Naive thymus-derived CD8-positive, alpha-beta T cell (primary cell): ENCODE measurements at places on chromosomes 4 and X.

DNA sequence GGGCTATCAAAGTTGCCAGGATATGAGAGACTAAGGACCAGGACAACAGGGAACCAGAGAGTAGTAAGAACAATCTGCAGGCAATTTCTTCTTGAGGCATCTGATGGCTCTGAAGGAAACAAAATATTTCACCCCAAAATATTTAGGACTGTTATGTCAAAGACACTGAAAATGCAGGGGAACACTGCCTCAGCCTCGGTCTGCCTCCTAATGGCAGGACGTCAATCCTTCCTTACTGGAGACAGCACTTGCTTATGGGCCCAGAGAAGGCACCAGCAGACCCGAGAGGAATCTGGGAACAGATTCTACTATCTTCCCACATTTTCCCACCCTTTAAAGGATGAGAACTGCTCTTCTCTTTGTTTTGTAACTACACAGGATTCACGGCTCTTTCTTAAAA, 23.3 kb downstream of the RNF150 start:
- H3K27me3 ChIP-seq = peaks cover 14% of the 10 kb centered on the region
- no peaks in the 10 kb centered on the region for H3K4me1 ChIP-seq
- no peak overlapping the region for H3K4me3 ChIP-seq
- no peak for DNase-seq

- peaks cover 8% of the 10 kb centered on the region for H3K4me1 ChIP-seq
- H3K4me3 ChIP-seq = no peak overlapping the region
- DNase-seq = no peak
- peaks cover 17% of the 10 kb centered on the region for H3K36me3 ChIP-seq
These were observed 144.8 kb downstream of the FRYL start for GRCh38 chr4:48635310-48635709.

- no peaks in the 10 kb centered on the region for H3K4me1 ChIP-seq
- no peak overlapping the region for H3K27ac ChIP-seq
- H3K36me3 ChIP-seq = no peaks in the 10 kb centered on the region
- no peak for DNase-seq
- H3K4me3 ChIP-seq = no peak overlapping the region
These were observed 22.9 kb downstream of the FAT1 start for GRCh38 chr4:186700746-186701145.

DNA sequence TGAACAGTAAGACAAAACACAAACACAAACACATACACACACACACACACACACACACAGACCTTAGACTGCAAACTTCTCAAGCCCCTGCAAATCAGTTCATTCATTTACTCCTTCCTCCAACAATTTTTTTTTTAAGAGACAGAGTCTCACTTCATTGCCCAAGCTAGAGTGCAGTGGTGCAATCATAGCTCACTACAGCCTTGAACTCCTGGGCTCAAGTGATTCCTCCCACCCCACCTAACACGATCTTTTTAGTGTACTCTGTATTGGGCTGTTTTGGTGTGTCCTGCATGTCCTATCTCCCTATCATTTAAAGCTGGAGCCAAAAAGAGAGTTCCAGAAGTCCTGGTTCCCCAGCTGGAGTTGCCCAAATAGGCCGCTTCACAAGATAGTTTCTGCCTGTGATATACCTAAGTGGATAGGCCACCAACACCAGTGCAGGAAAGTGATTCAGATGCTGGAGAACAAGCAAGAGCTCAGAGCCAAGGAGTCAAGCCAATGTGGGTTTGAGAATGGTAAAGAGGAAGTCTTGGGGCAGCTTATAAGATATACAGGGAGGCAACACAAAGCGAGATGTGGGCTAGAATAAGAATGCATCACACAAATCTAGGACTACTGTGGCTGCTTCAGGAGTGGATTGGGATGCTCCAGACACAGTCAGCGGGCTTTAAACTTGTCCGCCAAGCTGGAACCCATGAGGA, 85.4 kb upstream of the RAPGEF2 start:
- no peak overlapping the region for H3K27ac ChIP-seq
- H3K4me3 ChIP-seq = no peak overlapping the region
- DNase-seq = no peak

GRCh38 chr4:1012034-1012739, 761 bp downstream of the FGFRL1 start:
- DNase-seq = no peak
- H3K36me3 ChIP-seq = peaks cover 1% of the 10 kb centered on the region
- H3K4me1 ChIP-seq = peaks cover 9% of the 10 kb centered on the region
- peaks cover 18% of the 10 kb centered on the region for H3K27me3 ChIP-seq
- no peak overlapping the region for H3K27ac ChIP-seq

DNA sequence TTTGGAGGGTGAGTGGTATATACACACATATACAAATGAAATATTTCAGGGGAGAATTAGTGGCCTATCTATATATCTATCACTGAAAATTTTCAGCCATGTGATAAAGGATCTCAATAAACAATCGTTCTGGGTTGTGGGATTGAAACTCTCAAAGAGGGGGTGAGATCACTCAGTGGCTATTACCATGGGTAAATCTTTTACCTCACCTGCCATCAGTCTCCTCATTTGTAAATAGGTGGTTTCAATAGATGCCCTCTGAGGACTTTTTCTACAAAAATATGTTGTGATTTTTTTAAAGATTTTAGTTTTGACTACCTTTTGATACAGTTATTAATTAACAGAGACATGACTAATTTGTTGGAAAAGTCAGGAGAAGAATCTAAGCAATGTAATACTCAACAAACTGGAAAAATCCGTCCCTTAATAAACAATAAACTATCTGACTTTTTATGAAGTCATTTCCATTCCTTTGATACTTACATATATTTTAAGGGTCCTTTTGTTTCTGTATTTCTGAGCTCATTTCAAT, 192.8 kb downstream of the MAD2L1 start:
- DNase-seq = no peak
- no peak overlapping the region for H3K4me3 ChIP-seq
- H3K36me3 ChIP-seq = no peaks in the 10 kb centered on the region
- no peak overlapping the region for H3K27ac ChIP-seq
- no peaks in the 10 kb centered on the region for H3K27me3 ChIP-seq

GRCh38 chrX:117532339-117532738, 584.3 kb downstream of the KLHL13 start:
- no peaks in the 10 kb centered on the region for H3K4me1 ChIP-seq
- DNase-seq = no peak
- no peaks in the 10 kb centered on the region for H3K27me3 ChIP-seq
- H3K36me3 ChIP-seq = no peaks in the 10 kb centered on the region

GRCh38 chr4:94038195-94038594, 169.5 kb upstream of the SMARCAD1 start:
- DNase-seq = no peak
- no peak overlapping the region for H3K4me3 ChIP-seq
- no peaks in the 10 kb centered on the region for H3K36me3 ChIP-seq
- H3K27me3 ChIP-seq = no peaks in the 10 kb centered on the region
- H3K4me1 ChIP-seq = no peaks in the 10 kb centered on the region

GRCh38 chr4:15712214-15712613, 9.3 kb downstream of the BST1 start:
- no peak overlapping the region for H3K4me3 ChIP-seq
- H3K4me1 ChIP-seq = no peaks in the 10 kb centered on the region
- no peak for DNase-seq
- H3K36me3 ChIP-seq = no peaks in the 10 kb centered on the region
- H3K27me3 ChIP-seq = no peaks in the 10 kb centered on the region

DNA sequence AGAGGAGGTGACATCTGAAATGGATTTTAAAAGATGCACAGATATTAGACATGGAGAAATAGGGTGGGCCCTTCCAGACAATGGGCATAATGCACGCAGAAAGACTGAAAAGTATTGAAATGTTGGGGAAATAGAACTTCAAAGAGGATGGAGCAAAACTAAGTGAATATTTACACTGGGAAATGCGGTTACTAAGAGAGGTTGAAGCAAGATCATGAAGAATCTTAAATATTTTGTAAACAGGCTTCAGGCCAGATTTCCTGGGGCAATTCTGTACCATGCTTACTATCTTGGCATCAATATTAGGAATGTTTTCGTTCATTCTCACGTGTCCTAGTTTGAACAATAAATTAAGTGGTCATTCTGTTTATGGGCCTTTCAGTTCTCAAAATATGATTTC, 216.3 kb downstream of the ADAMTS3 start:
- H3K36me3 ChIP-seq = no peaks in the 10 kb centered on the region
- H3K4me1 ChIP-seq = no peaks in the 10 kb centered on the region
- H3K4me3 ChIP-seq = no peak overlapping the region
- no peak overlapping the region for H3K27ac ChIP-seq
- no peaks in the 10 kb centered on the region for H3K27me3 ChIP-seq

- no peaks in the 10 kb centered on the region for H3K4me1 ChIP-seq
- DNase-seq = no peak
- H3K4me3 ChIP-seq = no peak overlapping the region
- no peaks in the 10 kb centered on the region for H3K27me3 ChIP-seq
These were observed 47.5 kb upstream of the SCRG1 start for GRCh38 chr4:173446416-173446815.

DNA sequence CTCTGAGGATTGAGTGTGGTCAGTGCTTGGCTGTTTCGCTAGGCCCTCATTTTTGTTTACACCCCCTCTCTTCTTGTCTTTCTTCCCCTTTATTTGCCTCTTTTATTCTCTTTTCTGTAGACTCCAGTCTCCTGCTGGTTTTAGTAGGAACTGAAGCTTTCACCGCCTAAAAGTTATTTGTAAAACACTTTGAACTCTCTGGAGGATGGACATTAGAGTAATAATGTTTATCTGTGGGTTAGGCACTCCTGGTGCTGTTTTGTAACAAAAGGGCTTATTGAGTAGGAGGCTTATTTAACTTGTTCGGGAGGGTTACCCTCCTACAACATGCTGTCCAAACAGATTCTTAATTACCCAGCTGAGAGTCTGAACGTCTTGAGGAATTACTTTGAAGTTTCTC, 1.6 kb upstream of the ARHGAP10 start:
- no peak for DNase-seq
- peaks cover 26% of the 10 kb centered on the region for H3K4me1 ChIP-seq
- H3K27me3 ChIP-seq = peaks cover 2% of the 10 kb centered on the region
- no peak overlapping the region for H3K27ac ChIP-seq
- H3K36me3 ChIP-seq = no peaks in the 10 kb centered on the region
- no peak overlapping the region for H3K4me3 ChIP-seq

DNA sequence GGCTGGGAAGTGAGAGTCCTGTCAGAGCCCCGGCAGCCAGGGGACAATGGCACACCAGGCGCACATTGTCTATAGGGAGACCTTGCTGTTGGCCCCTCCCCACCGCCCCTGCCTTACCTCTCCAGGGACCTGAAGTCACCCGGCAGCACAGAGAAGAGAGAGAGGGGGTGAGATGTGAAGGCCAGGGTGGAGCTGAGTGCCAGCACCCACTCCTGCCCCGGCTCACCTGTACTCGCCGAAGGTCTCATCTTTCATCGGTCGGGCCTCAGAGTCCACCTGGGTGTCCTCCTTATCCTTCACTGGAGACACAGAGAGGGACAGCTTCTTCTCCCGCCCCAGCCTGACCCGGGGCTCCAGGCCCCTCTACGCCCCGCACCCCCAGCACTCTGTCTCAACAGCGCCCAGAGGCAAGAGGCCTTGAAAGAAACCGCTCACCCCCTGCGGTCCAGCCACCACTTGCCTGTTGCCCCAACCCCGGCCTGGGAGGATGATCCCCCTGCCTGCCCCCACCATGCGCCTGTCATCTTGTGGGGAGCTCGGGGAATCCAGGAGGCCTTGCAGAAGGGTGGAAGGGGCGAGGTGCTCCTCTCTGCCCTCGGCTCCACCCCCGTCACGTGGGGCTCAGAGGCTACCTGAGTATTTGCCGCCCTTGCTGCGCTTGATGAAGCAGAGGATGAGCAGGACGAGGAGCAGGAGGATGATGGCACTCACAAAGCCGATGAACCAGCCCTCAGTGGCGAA, 22.6 kb downstream of the L1CAM start:
- DNase-seq = no peak
- H3K4me1 ChIP-seq = no peaks in the 10 kb centered on the region
- H3K27ac ChIP-seq = no peak overlapping the region
- H3K36me3 ChIP-seq = no peaks in the 10 kb centered on the region
- no peak overlapping the region for H3K4me3 ChIP-seq
- no peaks in the 10 kb centered on the region for H3K27me3 ChIP-seq

GRCh38 chr4:130850019-130850524, 1754.1 kb downstream of the C4orf33 start:
- H3K4me3 ChIP-seq = no peak overlapping the region
- no peaks in the 10 kb centered on the region for H3K4me1 ChIP-seq

DNA sequence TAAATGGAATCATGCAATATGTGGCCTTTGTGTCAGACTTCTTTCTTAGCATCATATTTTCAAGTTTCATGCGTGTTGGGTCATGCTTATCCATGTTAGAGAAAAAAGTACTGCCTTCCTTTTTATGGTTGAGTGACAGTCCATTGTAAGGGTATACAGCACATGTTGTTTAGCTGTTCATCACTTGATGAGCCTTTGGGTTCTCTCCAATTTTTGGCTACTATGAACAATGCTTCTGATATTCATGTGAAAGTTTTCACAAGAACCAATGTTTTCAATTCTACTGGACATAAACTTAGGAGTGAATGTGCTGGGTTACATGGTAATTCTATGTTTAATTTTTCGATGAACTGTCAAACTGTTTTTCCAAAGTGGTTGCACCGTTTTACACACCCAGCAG, 28.1 kb upstream of the LNX1 start:
- no peak for DNase-seq
- H3K27ac ChIP-seq = no peak overlapping the region
- no peak overlapping the region for H3K4me3 ChIP-seq
- H3K36me3 ChIP-seq = no peaks in the 10 kb centered on the region

GRCh38 chrX:94961730-94962129, 1287.7 kb downstream of the FAM133A start:
- H3K4me3 ChIP-seq = no peak overlapping the region
- no peaks in the 10 kb centered on the region for H3K27me3 ChIP-seq
- DNase-seq = no peak
- H3K27ac ChIP-seq = no peak overlapping the region
- no peaks in the 10 kb centered on the region for H3K36me3 ChIP-seq

DNA sequence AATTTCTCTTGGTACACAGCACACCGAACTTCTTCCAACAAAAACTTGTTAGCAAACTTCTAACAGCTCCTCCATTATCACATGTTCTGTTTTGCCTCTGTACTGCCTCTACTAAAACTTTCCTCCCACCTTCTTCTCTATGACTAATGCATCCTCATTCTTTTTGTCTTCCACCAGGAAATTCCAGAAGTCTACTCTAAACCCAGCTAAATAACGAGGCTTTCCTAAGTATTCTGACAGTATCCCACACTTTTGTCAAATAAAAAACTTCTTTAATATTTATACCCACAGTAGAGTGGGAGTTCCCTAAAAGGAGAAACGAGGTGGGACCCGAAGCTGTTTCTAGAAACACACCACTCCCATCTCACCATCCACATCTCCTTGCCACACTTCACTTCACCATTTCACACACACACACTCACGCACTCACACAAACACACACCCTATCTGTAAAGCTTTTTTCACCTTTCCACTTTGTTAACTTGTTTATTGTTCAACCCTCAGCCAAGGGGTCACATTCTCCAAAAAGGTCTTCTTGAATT, 280.3 kb downstream of the ARAP2 start:
- H3K4me3 ChIP-seq = no peak overlapping the region
- no peaks in the 10 kb centered on the region for H3K36me3 ChIP-seq
- no peaks in the 10 kb centered on the region for H3K4me1 ChIP-seq

- no peak overlapping the region for H3K27ac ChIP-seq
- no peak overlapping the region for H3K4me3 ChIP-seq
- peaks cover 7% of the 10 kb centered on the region for H3K27me3 ChIP-seq
- H3K4me1 ChIP-seq = no peaks in the 10 kb centered on the region
These were observed 34.1 kb downstream of the PRKG2 start for GRCh38 chr4:81180916-81181315.
